Pancreas (tissue), 10 donors: ENCODE measurements at places on chromosomes 3 and 15.

- H3K27ac ChIP-seq: no peak overlapping the region
- no peak for DNase-seq
- no peaks in the 10 kb centered on the region for H3K27me3 ChIP-seq
- H3K36me3 ChIP-seq: no peaks in the 10 kb centered on the region
- H3K4me3 ChIP-seq: no peak overlapping the region
Observed at GRCh38 chr3:115279939-115280338, 132.9 kb upstream of the ZBTB20 start.

DNA sequence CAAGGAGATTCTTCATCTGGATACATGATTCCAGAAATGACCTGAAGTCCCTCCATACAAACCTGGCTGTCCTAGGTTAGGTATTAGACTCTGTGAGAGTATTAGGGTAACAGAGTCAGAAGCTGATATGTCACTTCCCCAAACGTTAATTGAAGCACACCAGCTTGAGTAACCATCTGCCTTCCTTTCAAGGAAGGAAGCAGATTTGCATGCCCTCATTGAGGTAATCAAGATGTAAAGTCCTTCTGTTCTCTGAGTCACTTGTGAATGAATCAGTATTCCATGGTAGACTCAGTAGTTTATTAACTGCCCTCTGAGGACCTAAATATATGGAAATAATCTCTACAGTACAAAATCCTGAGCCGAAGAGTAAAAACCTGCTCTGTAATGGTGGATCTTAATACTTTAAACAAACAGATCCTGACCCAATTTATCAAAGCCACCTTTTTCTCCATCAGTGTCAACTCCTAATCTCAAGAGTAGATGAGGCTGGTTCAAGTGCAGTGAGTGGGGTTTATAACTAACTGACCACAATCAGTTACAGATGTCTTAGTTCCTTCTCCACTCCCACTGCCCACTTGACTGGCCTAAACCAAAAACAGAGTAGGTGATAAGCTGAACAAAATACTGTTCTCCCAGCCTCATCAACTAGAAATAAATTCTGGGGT, 246.2 kb upstream of the CHRM5 start:
- no peak for DNase-seq
- no peaks in the 10 kb centered on the region for H3K4me1 ChIP-seq
- H3K27ac ChIP-seq: no peak overlapping the region
- no peak overlapping the region for H3K4me3 ChIP-seq
- H3K36me3 ChIP-seq: no peaks in the 10 kb centered on the region

GRCh38 chr3:70180664-70181063, 131.8 kb downstream of the MDFIC2 start:
- H3K4me3 ChIP-seq: no peak overlapping the region
- H3K27me3 ChIP-seq: no peaks in the 10 kb centered on the region
- no peak for DNase-seq
- H3K4me1 ChIP-seq: no peaks in the 10 kb centered on the region
- no peak overlapping the region for H3K27ac ChIP-seq

DNA sequence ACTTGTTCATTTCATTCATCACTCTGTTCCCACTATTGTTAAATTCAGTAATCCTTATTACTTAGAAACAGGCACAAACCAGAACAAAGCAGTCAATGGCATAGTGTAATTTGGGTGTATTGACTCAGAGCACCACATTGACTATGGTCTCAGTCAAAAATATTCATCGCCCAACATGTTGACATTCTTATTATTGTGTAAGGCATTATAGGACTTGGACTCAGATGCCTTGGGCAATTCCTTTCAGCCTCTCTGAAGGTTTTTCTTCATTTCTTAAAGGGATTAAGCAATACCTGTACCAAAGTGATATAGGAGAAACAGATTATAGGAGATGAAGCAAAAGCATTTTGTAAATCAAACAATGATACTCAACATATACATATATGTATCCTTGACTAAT, 114.7 kb upstream of the BHLHE40 start:
- no peak overlapping the region for H3K4me3 ChIP-seq
- H3K27me3 ChIP-seq: no peaks in the 10 kb centered on the region
- no peak for DNase-seq

DNA sequence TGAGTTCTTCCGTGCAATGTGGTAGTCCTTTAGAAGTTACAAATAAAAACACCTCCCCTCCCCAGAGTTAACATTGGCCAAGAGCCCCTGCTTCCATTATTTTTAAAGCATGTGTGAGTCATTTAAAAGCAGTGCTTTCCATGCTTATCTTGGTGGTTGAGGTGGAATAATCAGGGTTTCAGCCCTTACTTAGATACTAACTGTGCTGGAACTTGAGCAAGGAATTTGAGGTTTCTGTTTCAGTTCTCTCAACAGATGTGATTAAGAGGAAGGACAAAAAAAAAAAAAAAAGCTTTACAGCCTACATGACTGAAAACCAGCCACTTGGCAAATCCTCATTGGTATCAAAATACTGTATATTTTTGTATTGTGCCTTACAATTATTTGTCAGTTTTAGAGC, 64.5 kb downstream of the CGNL1 start:
- H3K4me1 ChIP-seq: peaks cover 9% of the 10 kb centered on the region
- H3K4me3 ChIP-seq: no peak overlapping the region
- H3K27ac ChIP-seq: no peak overlapping the region
- no peaks in the 10 kb centered on the region for H3K36me3 ChIP-seq
- DNase-seq: no peak
- H3K27me3 ChIP-seq: no peaks in the 10 kb centered on the region
